Cortex of kidney (tissue), 1 donor: ENCODE measurements at places on chromosomes 4 and X.

DNA sequence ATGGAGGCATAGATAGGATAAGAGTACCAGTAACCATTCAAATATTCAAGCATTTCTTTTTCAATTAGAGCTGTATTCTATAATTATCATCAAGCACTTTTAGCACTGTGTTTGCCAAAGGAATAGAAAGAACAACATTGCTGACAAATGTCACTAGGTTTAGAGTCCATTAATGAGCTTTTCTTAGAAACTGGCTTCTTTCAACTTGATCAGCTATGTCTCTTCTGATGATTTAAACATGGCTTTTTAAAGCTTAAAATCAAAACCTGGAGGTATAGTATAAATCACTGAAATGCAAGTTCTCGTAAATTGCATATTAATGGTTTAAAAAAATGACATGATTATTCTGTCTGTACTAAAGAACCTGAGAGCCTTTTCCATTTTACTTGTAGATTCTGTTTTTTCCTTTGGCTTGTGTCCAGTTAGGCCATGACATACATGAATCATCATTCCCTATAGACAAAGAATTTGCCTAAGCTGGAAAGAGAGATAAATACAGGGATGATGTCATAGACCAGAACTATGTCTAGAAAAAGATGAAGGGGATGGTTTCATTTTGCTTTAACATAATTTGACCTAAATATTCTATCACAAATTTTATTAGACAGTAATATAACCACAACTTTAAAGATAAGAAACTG lies 340.1 kb upstream of the CTSO start:
- DNase-seq = no peak

DNA sequence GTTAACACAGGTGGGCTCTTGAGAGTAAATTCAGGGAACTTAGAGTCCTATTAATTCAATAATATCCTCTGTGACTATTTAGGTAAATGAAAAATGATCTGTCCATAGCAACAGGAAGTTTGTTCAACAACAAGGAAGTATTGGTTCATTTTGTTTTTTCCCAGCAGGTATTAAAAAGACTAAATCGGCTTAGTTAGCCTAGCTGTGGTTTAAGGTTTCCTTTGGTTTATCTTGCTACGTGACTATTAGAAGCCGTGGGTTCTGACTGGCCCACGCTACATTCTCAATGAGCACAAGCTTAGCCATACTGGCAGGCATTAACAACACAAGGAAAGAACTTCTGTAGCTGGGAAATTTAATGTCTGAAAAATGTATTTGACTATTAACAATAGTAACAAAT lies 168.8 kb upstream of the HS3ST1 start:
- DNase-seq = no peak

GRCh38 chr4:12703036-12703435 lies 781.1 kb downstream of the RAB28 start:
- no peak for DNase-seq

- DNase-seq = no peak
Observed at GRCh38 chr4:151049430-151049884, 34.4 kb upstream of the LRBA start.

DNA sequence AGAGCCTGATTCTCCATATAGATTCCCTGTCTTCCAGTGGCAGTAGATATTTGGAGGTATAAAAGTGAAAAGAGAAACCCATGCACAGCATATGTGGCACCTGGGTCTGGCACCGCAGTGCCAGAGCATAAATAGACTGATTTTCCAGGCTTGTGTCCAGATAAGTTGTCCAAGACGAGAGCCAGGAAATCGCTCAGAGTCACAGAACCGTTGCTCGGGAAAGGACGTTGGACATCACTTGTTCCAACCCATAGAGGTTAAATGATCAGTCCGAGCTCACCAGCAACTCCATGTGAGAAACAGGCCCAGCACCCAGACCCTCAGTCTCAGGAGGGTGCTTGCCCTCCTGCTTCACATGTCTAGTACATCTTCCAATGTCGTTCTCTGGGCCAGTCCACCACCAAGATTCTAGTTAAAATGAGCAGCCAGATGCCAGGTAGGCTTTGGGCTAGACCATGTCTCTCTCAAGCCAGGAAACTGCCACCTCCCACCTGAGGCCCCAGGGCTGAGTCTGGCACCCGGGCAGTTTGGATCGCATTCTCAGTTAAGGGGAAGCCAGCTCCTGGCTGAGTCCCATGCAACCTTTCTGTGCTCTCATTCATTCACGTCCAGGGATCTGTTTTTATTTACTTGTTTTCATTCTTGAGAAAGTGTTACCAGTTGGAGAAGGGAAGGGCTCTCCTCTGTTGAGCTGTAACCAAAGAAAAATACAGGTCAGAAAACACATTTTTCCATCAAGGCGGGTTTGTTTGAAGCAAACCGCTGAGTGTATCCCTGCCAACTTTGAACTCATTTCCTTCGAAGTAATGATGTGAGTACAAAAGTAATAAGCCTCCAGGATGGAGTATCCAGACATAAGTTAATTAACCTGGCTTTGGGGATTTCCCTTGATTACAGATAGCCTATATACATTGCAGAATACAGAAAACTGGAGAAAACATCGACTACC lies 91.7 kb downstream of the PHOX2B start:
- DNase-seq = no peak

GRCh38 chr4:61831987-61832386 lies 631.9 kb downstream of the ADGRL3 start:
- DNase-seq = no peak

DNA sequence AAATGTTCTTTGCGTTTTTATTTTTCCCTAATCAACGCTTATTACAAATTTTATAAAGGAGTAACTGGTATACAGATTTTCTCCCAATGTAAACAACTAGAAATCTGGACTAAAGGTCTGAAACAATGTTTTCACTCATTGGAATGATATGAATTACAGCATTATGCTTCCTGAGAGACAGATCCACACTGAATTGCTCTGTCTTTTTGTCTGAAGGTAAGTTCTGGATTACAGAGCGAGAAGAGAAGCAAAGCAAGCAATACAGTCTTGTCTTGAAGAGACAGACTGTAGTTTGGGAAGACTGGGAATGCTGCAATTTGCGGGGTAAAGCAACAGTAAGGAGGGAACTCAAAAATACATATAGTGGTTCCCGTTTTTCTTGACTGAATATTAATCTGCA lies 262.2 kb upstream of the PABPC4L start:
- no peak for DNase-seq

DNA sequence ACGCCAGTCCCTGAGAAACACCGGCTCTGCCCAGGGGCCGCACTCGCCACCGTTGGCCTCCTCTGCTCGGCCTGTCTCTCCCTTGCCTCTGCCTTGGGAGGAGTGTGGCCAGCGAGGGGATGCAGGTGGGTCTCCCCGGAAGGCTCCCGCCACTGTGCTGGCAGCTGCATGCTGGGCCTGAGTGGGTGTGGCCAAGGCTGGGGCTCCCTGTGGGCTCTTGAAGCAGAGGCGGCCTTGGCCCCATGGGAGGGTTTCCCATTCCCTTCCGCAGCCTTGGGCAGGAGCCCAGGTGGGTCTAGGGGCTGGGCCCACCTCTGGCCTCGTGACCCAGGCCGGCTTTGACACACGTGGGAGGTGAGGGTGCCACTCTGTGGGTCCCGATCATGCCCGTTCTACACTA lies 19.1 kb downstream of the FGFRL1 start:
- DNase-seq = no peak

- no peak for DNase-seq
Observed at GRCh38 chr4:121071640-121072223, 603 bp downstream of the NDNF start.

DNA sequence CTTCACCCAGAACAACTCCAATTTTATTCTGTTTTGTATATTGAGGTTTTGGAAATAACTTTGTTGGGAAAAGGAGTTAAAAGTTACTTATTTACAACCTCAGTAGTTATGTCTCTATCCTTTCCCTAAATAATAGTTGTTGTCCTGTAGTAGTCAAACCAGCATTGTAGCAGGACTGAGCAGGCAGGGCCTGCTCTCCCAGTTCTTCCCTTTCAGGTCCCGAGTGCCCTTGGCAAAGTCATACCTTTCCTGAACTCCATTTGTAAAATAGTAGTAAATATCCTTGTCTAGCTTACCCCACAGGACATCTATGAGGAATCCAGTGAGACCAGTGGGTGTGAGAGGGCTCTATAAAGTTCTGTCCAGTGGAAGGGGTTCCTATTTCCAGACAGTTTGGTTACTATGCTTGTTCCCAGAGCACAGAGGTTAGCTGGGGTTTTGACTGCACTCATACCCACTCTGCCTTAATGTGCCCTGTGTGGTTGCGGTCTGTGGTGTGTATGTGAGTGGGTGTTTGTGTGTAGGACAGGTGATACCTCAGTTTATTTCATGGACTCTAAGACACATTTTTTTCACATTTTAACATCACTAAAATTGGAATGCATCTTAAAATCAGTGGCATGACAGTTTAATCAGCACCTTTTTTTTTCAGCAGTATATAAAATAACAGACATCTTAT lies 136.3 kb downstream of the AMMECR1 start:
- DNase-seq = no peak

DNA sequence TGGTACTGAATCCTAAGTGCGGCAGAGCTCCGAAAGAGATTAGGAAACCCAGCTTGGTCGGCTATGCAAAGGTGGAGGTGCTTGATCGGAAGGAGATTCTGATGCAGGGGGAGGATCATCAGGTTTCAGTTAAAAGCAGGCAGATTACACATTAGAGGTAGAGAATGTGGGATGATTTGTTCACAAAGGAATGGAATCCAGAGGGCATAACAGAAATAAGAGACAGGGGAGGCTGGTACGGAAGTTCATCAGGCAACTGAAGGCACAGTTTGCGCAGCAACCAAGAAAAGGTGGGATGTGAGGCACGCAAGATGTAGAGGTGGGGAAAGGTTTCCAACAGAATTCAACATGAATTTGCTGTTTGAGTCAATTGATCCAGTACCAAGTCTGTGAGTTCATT lies 424 bp upstream of the ZNF330 start:
- DNase-seq = no peak

- DNase-seq = no peak
Observed at GRCh38 chr4:119038116-119038841, 97.4 kb upstream of the MYOZ2 start.

DNA sequence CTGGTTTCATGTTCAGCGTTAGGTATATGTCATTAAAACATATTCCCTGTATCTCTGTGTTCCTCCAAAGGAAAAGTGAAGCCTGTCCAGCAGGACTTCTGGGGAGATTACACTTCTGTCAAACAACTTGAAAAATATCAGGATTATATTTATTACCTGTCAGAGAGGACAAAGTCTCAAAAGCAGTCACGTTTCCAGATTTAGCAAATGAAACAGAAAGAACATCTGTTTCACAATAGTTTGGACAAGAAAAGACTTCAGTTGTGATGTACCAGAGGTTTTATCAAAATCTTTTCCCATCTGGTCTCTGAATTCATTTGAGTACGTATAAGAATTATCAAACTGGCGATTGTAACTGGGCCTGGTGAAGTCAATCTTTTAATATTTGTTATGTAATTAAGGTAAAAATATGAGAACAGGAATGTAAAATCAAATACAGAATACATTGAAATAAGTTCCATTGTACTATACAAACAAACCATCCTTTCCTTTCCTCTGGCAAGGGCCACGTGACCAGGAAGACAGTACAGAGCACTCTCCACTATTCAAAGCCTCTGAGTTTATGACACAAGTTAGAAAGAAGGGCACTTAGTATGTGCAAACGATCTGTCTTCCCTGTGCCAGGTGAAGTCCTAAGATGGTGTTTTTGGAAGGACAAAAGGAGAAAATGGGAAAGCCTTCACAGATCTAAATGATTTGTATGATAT lies 3.2 kb downstream of the CASP3 start:
- no peak for DNase-seq

DNA sequence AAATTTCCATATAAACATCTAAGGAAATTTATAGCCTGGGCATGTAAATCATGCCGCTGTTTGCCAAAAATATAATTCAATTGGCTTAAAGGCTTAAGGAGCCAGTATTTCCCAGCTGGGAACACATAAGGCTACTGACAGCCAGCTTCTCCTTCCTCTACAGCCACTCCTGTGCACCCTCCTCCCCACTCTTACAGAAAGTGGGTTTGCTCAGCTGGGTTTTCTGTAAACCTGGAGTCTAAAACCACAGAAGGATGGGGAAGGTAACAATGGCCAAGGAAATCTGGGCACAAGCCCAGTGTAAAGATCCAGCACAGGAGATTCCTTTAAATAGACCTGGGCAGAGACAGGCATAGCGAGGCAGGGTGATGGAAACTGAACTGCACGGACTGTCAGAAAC lies 18.5 kb downstream of the ACSL1 start:
- no peak for DNase-seq

- DNase-seq = no peak
Observed at GRCh38 chrX:10124506-10125247, 32.1 kb upstream of the CLCN4 start.

- no peak for DNase-seq
Observed at GRCh38 chr4:141540643-141541042, 95.7 kb upstream of the IL15 start.

DNA sequence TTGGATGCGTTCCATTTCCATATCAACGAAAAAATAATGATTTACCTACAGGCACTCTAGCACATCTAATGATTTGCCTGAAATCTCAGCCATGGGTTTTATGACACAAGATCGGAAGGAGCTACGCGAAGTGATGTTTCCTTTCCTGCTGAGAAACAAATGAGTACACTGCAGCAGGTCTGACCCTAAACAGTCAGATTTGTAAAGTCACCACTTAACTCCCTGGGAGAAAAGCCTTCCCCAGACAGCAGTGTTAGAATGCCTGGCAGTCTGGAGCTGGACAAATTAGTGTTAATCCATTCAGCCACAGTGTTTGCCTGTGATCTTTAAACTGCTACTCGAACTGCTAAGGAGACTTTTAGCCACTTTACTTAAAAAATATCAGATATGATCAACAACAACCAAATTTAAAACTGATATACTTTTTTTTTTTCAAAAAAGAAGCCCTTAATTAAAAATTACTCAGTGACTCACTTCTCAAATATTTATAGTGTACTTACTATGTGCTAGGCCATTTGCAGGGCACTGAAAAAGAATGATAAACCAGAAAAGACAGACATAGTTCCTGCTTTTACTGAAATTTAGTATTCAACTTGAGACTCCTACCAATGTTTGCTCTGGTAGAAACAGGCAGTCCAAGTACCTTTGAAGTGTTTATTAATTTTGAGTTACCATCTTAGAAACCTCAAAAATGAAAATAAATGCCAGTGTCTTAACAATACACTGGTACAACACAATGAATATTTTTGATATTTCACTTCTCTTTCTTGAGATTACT lies 104.5 kb downstream of the SHISA3 start:
- no peak for DNase-seq
